NCI-H1930 (cell line): ENCODE measurements at places on chromosomes 2 and 18.

DNA sequence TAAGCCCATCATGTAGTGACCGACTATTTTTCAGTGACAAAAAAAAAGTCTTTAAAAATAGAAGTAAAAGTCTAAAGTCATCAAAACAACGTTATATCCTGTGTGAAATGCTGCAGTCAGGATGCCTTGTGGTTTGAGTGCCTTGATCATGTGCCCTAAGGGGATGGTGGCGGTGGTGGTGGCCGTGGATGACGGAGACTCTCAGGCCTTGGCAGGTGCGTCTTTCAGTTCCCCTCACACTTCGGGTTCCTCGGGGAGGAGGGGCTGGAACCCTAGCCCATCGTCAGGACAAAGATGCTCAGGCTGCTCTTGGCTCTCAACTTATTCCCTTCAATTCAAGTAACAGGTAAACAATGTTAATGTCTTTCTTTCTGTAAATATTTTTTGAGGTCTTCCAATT lies at the start of gene CD28:
TSS of gene CD28 (plus strand) at position 237 of the 400 bp plus-strand sequence. CDS start at position 295, 58 bp downstream.
- no peak for DNase-seq

DNA sequence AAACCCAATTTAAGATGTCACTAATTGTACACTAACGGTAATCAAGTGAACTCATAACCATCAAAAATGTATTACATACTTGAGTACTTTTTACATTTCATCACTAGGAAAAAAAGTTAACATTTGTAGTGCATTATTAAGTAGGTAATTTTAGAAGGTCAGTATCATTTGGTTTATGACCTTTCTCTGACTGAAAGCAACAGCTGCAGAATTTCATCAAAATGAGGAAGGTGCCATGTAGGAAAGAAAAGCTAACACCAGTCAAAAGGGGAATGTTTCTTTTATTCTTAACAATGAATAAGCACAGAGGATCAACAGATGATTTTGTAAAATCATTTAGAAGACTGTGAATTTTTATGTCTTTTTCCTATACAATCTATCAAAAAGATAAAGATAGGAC lies 79.0 kb downstream of the PIGN start:
- DNase-seq = no peak

DNA sequence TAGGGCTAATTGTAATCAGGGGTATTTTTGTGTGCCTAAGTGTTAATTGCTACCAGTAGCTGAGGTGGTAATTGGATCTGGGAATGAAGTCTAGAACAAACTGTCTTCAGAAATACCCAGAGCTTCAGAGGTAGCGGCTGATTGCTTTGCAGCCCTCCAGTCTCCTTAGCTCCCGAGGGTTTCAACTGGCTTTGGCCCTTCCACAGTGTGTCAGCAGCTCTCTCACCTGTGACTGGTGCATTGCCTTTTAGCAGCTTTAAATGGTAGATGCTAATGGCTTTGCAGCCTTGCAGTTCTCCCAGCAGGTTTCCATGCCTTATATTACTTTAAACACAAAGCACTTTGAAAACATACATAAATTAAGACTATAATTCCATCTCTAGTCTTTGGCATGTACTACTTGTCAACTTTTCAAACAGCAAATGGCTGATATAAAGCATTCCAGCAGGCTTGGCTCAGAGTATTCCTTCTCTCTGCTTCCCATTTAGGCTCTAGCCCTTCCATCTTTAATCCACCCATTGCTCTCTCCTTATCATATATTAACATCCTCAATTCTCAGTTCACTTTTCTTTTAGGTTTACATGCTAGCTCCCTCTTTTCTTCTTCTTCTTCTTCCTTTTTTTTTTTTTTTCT lies 156.4 kb upstream of the GALNT13 start:
- DNase-seq = no peak

- no peak for DNase-seq
These were observed 290.8 kb downstream of the KCNS3 start for GRCh38 chr2:18169121-18169892.

- DNase-seq = no peak
These were observed 88.3 kb downstream of the COL5A2 start for GRCh38 chr2:189091253-189091652.

- no peak for DNase-seq
These were observed 98.8 kb downstream of the METTL8 start for GRCh38 chr2:171334946-171335345.

GRCh38 chr2:235026649-235027557 lies 75.1 kb downstream of the SH3BP4 start:
- no peak for DNase-seq

DNA sequence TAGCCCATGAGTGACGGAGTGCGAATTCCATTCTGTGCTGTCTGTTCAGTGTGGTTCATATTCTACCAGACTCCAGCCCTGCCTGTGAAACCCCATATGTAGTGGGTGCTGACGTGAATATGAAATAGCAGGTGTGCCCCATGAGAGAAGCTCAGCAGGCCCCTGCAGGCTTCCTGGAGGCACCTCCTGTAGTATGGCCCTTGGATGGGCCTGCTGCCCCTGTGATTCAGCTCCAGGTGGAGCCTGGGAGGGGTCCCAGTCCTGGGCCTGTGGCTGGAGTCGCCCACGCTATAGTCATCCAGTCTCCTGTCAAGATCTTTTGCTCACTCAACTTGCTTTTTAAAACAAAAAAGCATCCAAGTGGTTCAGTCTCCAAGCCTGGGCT lies 125.5 kb downstream of the GLI2 start:
- DNase-seq = no peak

GRCh38 chr2:76429374-76429773 lies 718.7 kb upstream of the GCFC2 start:
- DNase-seq = no peak

DNA sequence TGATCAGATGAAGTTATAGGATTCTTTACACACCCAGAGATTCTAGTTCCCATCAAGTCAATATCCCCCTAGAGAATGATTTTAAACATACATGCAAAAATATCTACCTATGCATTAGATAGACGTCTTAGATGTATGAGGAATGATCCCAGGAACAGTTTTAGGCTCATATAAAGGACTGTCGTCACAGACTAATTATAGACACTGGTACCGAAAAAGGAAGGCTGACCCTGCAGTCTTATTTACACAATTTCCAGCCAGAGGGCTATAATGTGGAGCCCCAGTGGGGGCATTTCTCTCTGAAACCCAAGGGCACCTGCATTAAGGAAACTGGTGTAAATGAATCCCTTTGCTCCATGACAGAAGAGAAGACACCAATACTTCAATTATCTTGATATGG lies 170.4 kb downstream of the ZNF521 start:
- no peak for DNase-seq

- no peak for DNase-seq
These were observed 505.5 kb downstream of the LRRTM4 start for GRCh38 chr2:77016443-77017354.

DNA sequence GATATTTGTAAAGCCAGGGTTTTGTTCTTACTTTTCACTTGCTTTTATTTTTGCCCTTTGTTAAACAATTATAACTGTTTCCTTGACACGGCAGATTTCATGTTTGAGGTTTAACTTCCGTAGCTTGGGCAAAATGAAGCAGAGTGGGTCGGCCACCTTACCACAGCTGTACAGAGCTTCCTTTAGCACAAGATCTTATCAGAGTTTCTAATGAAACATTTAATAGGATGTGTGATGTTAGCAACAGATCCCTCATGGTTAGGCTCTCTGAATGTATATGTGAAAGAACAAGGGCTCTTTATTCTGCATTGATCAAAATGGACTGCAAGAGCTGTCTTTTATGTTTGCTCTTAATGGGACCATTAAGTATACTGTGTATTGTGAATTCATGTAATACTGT lies 22.3 kb downstream of the RNF125 start:
- DNase-seq = no peak

GRCh38 chr2:144181001-144181400 lies 338.9 kb downstream of the ZEB2 start:
- DNase-seq = no peak

DNA sequence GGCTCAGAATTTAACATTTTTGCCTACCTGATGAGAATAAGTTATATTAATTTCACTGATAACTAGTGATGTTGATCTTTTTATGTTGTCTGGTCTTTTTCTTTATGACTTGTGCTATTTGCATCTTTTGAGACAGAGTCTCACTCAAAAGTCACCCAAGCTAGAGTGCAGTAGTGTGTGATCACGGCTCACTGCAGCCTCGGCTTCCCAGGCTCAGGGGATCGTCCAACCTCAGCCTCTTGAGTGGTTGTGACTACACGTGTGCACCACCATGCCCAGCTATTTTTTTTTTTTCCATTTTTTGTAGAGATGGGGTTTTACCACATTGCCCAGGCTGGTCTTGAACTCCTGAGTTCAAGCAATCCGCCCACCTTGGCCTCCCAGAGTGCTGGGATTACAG lies 7.5 kb downstream of the SMCHD1 start:
- DNase-seq = no peak

- DNase-seq = no peak
These were observed 51.1 kb upstream of the FN1 start for GRCh38 chr2:215487002-215487372.

DNA sequence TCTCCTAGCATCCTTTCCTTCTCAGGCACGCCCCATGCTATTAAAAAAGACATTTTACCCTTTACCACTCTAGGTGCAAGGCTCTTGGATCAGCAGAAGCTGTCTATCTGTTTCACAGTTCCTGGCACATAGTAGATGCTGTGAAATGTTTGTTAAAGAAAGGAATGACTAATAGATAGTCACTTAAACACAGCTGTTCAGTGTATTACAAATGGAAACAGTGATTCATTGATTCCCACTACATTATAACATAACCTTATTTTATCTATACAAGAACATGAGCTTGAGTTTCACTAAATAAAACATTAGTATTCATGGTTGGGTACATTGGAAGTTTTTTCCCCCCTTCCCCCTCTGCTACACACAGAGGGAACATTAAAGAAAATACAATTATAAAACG lies 142.1 kb downstream of the ASXL3 start:
- DNase-seq = no peak

- no peak for DNase-seq
These were observed 2.9 kb upstream of the KHK start for GRCh38 chr2:27083410-27084296.

- no peak for DNase-seq
These were observed 31.1 kb upstream of the GMCL1 start for GRCh38 chr2:69798290-69798908.

DNA sequence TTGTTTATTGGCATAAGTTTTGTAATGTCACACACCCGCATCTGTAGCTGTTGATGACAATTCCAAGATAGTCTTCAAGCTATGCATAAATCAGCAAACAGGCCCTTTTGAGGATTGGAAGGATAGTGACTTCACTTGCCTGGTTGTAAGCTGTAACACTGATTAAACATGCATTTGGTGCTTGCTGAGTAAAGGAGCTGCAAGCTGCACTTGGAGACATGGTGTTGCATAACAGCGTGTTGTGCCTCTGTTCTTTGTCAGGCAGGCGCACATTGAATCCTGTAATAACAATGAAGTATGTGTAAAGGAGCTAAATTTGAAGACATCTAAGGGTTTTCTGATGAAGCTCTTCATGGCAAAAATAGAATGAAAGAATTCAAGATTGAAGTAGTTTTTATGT lies 68.7 kb upstream of the TTC27 start:
- DNase-seq = no peak

GRCh38 chr2:55133467-55134315 lies 83.4 kb upstream of the RTN4 start:
- DNase-seq = no peak

GRCh38 chr2:173410579-173410978 lies 55.9 kb downstream of the CDCA7 start:
- no peak for DNase-seq

- DNase-seq = no peak
These were observed 44.7 kb downstream of the CAVIN2 start for GRCh38 chr2:191802180-191802579.

GRCh38 chr2:100983684-100984310 lies 18.3 kb upstream of the RPL31 start:
- DNase-seq = no peak
